Suprapubic skin (tissue), 4 donors: ENCODE measurements at places on chromosomes 16 and 17. TPM values are rescaled to one million over a fixed set of nuclear protein-coding genes. Genes with fewer than 3 reads are reported as not detected.

DNA sequence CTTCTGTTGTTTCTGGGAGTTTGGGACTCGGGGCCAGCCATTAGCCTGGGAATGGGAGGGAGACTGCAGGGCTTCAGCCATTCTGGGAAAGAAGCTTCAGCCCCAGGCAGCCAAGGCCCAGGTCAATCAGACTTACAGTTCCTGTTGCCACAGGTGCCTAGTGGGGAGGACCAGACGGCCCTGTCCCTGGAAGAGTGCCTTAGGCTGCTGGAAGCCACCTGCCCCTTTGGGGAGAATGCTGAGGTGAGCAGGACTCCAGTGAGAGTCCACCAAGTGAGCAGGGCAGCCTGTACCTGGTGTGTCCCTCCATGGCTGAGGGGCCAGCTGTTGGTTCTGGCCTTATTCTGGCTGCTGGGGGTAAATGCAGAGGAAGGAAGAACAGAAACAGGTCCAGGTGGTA lies 8.7 kb downstream of the NFE2L1 start:
- DNase-seq, result no peak

GRCh38 chr17:27485716-27486495 lies 29.7 kb downstream of the KSR1 start:
- no peak for DNase-seq

DNA sequence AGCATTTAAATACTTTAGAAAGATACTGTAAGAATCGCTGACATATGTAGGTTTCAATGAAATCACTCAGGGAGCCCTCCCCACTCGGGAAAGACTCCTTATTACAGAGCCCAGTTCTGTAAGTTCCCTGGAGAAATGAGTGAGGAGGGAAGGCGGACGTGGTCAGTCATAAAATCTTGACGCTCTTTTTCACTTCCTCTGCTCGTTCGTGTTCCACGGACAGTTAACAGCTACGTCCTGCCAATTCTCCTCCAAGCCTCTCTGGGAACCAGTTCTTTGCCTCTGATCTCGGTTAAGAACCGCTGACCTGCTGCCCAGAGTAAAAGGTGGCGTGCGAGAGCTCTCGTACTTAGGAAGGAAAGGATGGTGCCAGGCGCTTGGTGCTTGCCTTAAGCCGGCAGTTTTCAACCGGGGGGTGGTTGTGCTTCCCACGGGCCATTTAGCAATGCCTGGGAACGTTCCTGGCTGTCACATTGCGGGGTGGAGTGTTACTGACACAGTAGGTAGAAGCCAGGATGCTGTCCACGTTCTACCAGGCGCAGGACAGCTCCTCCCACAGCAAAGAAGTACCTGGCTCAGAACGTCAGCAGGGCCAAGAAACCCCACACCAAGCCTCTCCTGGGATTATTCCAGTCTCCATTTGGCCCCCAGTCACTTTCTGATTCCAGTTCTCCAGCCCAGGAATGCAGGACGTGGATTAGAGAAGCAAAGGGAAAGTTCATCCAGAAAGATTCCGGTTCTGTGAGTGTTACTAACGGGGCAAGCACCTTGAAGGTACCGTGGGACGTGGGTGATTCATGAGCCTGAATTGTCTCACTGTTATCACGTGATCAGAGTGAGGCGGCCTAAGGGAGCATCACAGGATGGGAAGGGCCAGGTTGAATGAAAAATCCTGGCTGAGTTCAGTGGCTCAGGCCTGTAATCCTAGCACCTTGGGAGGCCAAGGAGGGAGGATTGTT lies 87.7 kb downstream of the MRM3 start:
- no peak for DNase-seq

The KRTAP4-2 gene
- 16.1 TPM for total RNA-seq

GRCh38 chr17:66831383-66832210 lies 3.3 kb upstream of the CACNG5 start:
- peak; percentile 33 for DNase-seq

- peak; percentile 55 for DNase-seq
Observed at GRCh38 chr17:9906616-9907015, 1.5 kb upstream of the RCVRN start.

DNA sequence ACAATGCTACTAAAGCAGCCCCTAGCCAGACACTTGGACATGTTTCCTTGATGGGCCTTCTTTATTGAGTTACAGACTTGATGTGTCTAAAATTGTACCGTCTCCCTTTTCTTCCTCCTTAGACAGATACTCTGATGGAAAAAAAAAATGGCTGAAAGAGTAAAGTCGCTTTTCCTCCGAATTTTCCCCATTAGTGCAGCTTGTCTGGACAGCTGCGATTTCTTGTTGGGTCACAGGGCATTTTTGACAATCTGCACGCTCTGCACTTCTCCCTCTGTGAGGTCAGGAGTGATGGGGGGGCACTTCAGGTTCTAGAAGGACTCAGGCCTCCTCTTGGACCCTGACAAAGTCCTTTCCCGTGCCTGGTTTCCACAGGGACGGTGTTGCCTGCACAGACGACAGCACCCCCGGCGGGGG lies 968 bp upstream of the PRKAR1A start:
- peak; percentile 82 for DNase-seq

DNA sequence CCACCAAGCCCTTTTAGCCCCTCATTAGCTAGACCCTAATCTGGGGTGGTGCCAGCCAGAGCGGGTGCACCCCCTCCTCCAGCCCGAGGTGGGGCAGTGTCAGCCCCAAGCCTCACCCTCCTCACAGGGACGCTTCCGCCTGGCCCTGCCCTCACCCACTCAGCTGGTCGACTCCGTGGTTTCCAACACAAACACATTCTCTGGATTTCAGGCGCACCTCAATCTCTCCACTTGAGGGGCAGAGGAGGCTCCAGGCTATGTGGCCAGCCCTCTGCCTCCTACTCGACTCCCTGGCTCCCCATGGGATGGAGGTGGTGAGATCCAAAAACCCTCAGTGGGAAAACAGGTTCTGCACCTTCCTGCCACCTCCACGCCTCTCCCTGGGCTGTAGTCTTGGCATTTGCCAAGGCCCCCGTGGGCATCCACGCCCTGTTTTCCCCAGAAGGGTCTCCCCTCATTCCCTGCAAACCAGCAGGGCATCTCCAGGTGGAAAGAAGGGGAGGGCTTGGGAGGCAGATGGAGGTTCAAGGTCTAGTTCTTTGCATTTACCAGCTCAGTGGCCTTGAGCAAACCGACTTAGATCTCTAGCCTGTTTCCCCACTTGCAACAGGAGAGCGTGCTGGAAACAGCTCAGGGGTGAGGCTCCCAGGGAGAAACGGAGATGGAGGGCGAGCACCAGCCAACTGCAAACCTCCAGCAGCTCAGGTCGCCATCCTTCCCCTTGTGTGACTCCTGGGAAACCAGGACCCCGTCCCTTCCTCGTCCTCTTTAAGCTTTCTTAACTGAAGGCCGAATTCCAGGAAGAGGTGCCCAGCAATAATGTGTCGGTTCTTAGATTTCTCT lies 1.7 kb downstream of the EMP2 start:
- no peak for DNase-seq

The HEATR9 gene
- total RNA-seq, result not detected

- no peak for DNase-seq
Observed at GRCh38 chr17:42563543-42563942, 1.6 kb downstream of the COASY start.

- DNase-seq, result no peak
Observed at GRCh38 chr17:6430769-6431168, 4.2 kb downstream of the AIPL1 start.

DNA sequence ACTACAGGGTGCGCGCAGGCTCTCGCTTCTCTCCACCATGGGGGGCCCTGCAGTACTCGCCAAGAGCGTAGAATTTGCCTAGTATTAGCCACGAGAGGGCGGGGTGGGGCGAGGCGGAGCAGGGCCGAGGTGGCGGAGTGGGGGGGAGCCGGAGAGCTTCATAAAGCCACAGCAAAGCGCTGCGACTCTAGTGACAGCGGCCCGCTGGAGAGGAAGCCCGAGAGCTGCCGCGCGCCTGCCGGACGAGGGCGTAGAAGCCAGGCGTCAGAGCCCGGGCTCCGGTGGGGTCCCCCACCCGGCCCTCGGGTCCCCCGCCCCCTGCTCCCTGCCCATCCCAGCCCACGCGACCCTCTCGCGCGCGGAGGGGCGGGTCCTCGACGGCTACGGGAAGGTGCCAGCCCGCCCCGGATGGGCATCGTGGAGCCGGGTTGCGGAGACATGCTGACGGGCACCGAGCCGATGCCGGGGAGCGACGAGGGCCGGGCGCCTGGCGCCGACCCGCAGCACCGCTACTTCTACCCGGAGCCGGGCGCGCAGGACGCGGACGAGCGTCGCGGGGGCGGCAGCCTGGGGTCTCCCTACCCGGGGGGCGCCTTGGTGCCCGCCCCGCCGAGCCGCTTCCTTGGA lies at the start of gene TBX21:
Gene TBX21 (plus strand): TSS at position 190 of the 627 bp plus-strand sequence. CDS start 219 bp downstream, at position 409.
- DNase-seq, result peak; percentile 72

DNA sequence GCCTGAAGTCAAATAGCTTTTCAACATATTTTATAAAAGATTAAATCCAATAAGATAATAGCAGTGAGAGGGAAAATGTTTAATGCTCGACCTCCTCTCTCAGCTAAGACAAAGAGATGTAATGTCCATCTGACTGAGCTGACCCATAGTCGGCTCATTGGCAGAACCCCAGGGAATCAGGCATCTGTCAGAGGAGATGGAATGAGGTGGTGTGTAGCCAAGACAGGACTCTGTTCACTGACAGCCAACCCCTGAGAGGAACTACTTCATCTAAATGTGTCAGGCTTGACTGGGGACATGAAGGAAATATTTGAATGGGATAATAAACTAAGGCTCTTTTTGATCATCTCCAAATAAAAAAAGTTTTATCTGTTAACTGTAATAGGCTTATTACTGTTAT lies 188.0 kb downstream of the CDH11 start:
- no peak for DNase-seq

The RHBDL1 gene
- total RNA-seq, result 8.9 TPM

- DNase-seq, result no peak
Observed at GRCh38 chr17:38459567-38459966, 31.3 kb downstream of the ARHGAP23 start.

- no peak for DNase-seq
Observed at GRCh38 chr16:67268136-67268579, 11.2 kb upstream of the PLEKHG4 start.

The FN3K gene
- 19.2 TPM for total RNA-seq

The PPY gene
- not detected for total RNA-seq

DNA sequence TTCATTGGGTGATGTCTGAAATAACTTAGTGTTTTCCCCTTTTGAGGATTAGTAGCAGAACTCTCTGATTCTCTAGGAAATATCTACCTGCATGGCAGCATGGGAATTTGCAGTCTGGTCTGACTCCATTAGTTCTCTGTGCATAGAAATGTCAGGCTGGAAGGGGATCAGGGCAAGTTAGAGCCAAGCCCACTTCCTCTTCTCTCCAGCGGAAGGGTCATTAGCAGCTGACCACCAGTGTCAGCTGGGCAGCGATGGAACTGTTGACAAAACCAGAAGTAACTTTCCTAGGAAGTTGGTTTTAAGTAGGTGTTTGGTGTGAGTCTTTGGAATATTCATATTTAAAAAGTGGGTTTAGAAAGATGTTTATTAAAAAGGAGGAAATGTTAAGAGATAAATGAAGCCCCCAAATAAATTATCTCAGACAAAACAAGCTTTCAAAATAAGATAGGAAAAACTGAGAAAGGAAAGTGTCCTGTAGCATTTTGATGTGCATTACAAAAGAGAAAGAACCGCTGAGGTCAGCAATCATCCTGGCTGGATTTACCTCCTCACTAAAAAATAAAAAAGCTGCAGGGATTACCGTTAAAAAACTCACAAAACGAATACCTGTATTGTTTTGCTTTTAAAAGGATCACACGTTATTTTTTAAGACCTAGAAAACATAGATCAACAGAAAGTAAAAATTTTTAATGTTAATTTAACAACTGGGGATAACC lies 32.4 kb upstream of the MMD start:
- no peak for DNase-seq

The NPTX1 gene
- total RNA-seq, result 3.5 TPM

- no peak for DNase-seq
Observed at GRCh38 chr16:17947165-17947564, 389.4 kb downstream of the NPIPA8 start.

The MT1F gene
- total RNA-seq, result 5.6 TPM

DNA sequence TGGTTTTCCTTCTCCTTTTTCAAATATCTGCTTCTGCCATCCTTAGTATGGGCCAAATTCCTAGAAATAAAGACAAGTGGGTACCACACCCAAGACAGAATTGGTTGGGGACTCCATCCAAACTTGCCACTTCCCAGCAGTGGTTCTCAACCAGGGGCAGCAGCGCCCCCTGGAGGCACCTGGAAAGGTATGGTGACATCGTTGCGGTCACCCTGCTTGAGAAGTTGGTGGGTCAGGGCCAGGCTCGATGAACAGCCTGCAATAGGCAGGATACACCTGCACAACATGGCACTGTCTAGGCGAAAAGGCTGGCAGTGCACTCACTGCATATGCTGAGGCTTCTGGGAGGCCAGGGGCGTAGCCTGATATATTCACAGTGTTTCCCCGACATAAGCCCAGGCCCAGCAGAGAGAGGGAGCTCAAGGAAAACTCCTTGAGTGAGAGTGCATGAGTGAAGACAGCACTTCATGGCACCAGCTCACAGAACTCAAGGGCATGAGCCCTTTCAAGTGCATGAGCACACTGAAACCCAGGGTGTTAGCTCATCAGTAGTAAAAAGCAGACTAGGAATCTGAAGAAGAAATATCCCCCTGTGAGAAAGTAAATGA lies 57.7 kb downstream of the CMC2 start:
- no peak for DNase-seq

- no peak for DNase-seq
Observed at GRCh38 chr17:16108386-16108785, 106.9 kb downstream of the NCOR1 start.

The PTGES3L gene
- total RNA-seq, result 0.44 TPM

DNA sequence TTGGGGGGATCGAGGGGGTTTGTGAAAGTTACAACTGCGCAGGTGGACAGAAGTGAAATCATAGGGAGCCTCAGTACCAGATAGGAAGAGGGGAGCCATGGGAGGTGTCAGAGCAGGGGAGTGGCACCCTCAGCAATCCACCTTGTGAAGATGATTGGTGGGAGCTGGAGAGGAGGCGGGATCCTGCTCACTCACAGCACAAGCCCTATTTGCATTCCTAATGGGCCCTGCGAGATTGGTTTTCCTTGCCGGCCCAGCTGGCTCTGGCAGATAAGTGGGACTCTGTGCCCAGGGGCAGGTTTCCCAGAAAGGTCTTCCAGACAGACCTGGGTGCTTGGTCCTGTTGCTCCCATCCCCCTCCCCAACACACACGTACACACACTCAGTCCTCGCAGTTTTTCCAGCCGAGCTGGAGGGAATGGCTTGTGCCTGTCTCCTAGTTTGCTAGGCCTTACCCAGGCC lies 9.4 kb downstream of the WNT3 start:
- no peak for DNase-seq

DNA sequence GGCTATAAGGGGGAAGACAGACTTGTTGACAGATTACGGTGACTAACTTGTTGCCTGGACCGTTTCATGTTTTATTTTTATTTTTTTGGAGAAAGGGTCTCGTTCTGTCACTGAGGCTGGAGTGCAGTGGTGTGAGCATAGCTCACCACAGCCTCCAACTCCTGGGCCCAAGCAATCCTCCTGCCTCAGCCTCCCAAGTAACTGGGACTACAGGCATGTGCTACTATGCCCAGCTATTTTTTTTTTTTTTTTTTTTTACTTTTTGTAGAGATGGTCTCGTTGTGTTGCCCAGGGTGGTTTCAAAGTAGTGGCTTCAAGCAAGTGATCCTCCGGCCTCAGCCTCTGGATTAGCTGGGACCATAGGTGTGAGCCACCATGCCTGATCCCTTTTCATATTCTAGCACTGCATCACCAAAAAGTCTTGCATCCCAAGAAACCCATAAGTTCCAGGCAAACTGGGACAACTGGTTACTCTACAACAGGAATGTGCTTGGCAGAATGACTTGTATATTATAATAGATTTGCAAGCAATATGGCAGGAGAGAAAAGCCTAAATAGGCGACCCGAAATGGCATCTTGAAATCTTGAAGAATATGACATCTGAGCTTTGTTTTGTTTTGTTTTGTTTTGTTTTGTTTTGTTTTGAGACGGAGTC lies 2.2 kb upstream of the WDR59 start:
- DNase-seq, result no peak

The EARS2 gene
- total RNA-seq, result 36.8 TPM
